ENCODE measurements at places on chromosomes 12 and 14.

DNA sequence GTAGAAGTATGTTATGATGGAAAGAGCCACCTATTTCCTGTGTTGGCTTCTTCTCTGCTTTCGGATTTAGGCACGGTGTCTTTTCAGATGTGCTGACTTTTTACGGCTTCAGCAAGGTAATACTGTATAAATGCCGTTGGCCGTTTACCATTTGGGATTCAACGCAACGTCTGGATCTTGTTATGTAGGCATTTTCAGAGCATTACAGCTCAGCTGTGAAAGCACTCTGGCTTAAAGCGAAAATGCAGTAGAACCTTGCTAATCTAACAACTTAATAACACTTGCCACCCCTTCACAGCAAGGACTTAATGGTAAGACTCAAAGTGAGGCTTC lies 229.9 kb downstream of the EFCAB11 start:
- DNase-seq, result no peak

GRCh38 chr12:89575374-89575773 lies 49.5 kb upstream of the POC1B start:
- DNase-seq, result no peak

GRCh38 chr12:53551889-53552291 lies 44.6 kb upstream of the NPFF start:
- no peak for DNase-seq

GRCh38 chr12:95718006-95718431 lies 72.5 kb downstream of the NTN4 start:
- DNase-seq, result no peak

- DNase-seq, result no peak
These were observed 44.0 kb upstream of the FRMD6 start for GRCh38 chr14:51607711-51608110.

- no peak for DNase-seq
These were observed 259.2 kb downstream of the MED13L start for GRCh38 chr12:116018282-116018681.

Data from RWPE2 (cell line).